MG63 (cell line): ENCODE measurements at places on chromosomes 7 and 10. TPM values are rescaled to one million over a fixed set of nuclear protein-coding genes. Genes with fewer than 3 reads are reported as not detected.

The ZRANB1 gene
- total RNA-seq, result 20.9 and 24.4 TPM in 2 replicates

The RADIL gene
- total RNA-seq, result 1.1 and 1.6 TPM in 2 replicates

The LIPK gene
- total RNA-seq, result not detected in 2 replicates

The PITX3 gene
- not detected in 2 replicates for total RNA-seq

The LIPJ gene
- total RNA-seq, result not detected in 2 replicates
